DMS 273 treated with DMSO at 0.1 percent for 48 hours (cell line): ENCODE measurements at places on chromosomes 6 and 20.
A peak's percentile ranks its signal among the peaks of the same experiment; 100 is the strongest.

- DNase-seq: no peak
Observed at GRCh38 chr6:24016857-24017256, 109.2 kb upstream of the NRSN1 start.

GRCh38 chr6:5125152-5126006, 40.2 kb downstream of the PPP1R3G start:
- no peak for DNase-seq

- no peak for DNase-seq
Observed at GRCh38 chr6:12939314-12939713, 222.7 kb downstream of the PHACTR1 start.

DNA sequence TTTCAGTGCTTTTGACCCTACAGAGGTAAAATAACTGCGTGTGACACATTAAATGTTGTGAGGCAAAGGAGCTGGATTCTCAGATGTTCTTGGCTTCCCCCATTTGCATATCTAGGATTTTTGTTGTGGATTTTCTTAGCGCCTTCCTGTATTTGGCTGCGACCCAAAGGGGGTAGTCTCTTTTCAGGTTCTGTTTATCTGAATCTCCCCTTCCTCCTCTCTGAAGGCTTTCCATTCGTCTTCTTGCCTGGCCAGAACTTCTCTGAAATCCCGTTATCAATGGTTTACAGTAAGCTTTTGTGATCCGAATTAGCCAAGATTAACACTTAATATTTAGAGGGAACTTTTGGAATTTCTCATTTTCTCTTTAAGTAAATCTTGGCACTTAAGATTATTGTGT, 60.8 kb downstream of the ADGRB3 start:
- no peak for DNase-seq

- no peak for DNase-seq
Observed at GRCh38 chr20:9306521-9306920, 207.9 kb upstream of the LAMP5 start.

- no peak for DNase-seq
Observed at GRCh38 chr20:3697588-3698305, 14.7 kb downstream of the SIGLEC1 start.

- no peak for DNase-seq
Observed at GRCh38 chr20:11810311-11811083, 107.2 kb upstream of the BTBD3 start.

- DNase-seq: no peak
Observed at GRCh38 chr6:42140032-42140431, 2.4 kb downstream of the C6orf132 start.

DNA sequence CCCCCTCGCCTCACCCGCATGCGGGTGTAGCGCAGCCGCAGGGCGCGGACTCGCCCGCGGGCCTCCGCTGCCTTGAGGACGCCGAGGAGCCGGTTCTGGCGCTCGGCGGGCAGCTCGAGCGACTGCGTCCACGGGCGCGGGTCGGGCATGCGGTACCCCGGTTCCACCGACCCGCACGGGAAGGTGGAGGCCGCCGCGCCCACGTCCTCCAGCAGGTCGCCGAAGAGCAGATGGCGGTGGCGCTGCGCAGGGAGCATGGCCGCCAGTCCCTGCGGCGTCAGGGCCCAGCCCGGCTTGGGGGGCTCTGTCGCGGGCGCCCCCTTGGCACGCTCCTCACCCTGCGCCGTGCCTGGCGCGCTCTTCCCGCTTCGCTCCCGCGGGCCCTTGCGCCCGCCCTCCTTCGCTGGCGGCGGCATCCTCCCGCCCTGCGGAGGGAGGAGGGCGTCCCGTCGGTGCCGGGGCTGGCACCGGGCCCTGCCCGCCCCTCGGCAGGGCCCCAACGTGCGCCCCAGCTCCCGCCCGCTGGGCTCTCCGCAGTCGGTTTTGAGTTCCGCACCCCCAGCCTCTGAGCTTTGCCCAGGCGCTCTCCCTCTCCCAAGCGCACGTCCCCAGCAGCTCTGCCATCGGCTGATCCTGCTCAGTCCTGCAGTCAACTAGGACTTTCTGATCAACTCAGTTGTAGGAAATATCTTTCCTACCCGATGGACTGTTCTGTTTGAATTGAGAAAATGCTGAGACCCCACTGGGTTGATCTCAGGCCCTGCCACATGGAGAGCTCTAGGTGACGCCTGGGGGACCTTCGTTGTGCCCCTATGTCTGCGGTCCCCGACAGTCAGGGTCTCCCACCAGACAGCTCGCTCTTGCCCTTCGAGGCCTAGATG, at the start of gene LKAAEAR1:
Gene LKAAEAR1 (minus strand): TSS at position 595 of the 881 bp plus-strand sequence. CDS start 179 bp downstream, at position 416.
- no peak for DNase-seq

- no peak for DNase-seq
Observed at GRCh38 chr6:291697-292505, at the start of gene DUSP22. Gene DUSP22, plus strand, starts transcription at chr6:292487. Its CDS starts 53 bp downstream, at chr6:292540.

- no peak for DNase-seq
Observed at GRCh38 chr6:143525356-143525755, 13.8 kb upstream of the FUCA2 start.

DNA sequence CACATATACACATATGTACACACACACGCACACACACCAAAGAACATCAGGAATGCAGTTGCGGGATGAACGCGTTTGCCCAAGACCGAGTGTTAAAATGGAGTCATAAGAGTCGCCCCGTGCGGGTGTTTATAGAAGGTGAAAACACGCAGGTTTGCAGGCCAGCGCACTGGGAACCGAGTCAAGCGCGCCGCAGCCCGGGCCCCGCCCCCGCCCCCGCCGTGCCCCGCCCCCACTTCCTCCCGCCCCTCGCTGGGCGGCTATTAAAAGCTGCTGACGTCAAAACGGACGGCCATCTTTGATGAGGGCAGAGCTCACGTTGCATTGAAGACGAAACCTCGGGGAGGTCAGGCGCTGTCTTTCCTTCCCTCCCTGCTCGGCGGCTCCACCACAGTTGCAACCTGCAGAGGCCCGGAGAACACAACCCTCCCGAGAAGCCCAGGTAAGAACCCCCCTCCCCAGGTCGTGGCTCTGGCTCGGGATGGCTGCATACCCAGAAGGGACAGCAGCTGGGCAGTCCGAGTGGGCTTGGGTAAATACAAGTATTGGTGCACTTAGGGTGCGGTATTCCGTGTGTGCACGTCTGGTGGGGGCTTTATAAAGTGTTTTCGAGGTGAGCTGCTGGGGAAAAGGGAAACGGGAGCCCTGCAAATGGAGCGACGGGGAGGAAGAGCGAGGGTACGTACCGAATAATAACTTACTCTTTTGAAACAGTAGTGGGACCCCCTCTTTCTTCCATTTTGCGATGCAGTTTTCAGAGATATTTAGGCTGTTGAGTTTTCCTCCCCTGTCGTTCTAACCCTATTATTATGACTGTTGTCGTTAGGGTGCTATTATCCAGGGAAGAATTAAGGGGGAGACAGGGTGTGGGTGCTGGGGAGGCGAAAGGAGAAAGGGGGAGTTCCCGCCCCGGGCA, at the start of gene SNAP25:
Gene SNAP25 (plus strand): TSS at position 295 of the 916 bp plus-strand sequence. CDS start 56,662 bp downstream, outside the sequence.
- peak; percentile 76 for DNase-seq

DNA sequence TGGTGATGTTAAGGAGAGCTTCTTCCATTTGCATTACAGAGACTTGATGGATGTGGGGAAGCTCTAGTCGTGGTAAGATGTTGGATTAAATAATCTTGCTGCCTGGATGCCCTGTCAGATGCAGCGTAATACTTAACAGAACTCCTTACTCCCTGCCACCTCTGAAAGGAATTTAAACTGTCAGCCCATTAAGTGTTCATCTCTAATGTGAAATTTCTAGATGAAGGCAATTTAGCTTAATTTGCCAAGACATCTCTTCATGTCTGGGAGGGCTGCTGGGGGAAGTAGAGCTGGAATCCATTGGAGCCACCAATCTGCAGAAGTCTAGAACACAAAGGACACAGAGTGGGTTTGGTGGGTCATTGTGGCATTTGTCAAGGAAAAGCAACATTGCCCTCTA, 64.4 kb downstream of the SOBP start:
- DNase-seq: no peak

DNA sequence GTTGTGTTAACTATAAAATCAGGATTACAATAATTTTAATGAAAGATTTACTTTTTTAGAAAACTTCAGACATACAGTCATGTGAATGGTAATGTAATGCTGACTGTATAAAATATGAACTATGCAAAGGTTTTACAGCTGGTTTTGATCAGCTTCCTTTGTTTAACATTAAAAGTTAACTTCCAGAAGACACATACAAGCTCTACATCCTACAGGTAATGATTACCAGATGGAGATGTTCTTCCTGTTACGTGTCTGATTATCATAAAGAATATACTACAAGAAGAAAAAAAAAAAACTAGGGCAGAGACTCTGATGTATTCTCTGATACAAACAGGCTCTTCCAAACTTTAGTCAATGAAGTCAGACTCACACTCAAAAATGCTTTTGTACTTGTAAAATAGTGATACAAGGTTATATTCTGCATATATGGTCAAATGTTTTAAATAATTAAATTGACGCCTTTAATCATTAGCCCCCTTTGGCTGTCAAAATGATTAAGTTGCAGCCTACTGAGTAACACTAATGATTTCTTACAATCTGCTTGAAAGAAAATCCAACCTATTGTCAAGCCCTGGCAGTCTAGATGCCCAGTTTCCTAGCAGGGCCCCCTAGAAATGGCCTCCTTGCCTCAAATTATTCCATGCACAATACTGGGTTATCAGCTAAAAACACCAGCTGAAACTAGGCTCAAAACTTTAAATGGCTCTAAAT, 251.8 kb upstream of the RUNX2 start:
- DNase-seq: no peak

- DNase-seq: no peak
Observed at GRCh38 chr6:122831511-122831910, 42.5 kb downstream of the SMPDL3A start.

DNA sequence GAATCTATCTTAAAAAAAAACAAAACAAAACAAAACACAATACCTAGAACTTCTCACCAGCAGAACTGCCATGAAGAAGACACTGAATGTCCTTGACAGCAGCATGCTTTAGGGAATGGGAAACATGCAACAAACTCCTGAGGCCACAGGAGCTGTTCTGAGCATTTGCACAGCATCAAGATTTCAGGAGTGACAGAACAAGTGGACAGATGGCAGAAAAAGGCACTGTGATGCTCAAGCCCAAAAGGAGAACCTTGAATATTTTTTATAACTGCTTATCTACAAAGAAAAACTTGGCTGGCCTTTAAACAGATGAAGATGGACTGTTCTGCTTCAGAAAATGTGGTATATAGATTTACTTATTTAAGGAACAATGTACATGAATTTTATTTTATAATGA, 158.9 kb downstream of the RALGAPA2 start:
- DNase-seq: peak; percentile 60

DNA sequence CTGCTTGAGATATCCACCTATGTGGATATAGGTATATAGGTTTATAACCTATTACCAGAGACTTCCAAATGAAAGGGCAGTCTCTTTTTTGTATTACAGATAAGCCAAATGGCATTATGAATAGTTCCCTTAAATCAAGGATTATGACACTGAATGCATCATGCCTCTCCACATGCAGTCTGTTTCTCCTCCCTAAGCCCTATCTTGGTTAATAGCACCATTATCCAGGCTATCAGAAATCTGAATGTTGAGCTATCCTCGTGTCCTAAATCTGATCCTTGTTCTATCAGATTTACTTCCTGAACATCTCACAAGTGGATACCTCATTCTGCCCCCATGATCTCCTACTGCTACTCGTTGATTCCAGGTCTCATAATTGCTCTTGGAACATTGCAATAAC, 138.0 kb downstream of the GRIK2 start:
- DNase-seq: no peak

GRCh38 chr20:47272893-47273590, 83.5 kb downstream of the ZMYND8 start:
- DNase-seq: peak; percentile 22

GRCh38 chr6:3320238-3320811, 61.6 kb downstream of the PSMG4 start:
- peak; percentile 33 for DNase-seq

- DNase-seq: no peak
Observed at GRCh38 chr6:63589952-63590411, 17.7 kb downstream of the LOC128125822 start.

GRCh38 chr6:7604003-7604402, 14.0 kb downstream of the SNRNP48 start:
- no peak for DNase-seq

- no peak for DNase-seq
Observed at GRCh38 chr6:169866668-169867521, 115.5 kb downstream of the ERMARD start.

DNA sequence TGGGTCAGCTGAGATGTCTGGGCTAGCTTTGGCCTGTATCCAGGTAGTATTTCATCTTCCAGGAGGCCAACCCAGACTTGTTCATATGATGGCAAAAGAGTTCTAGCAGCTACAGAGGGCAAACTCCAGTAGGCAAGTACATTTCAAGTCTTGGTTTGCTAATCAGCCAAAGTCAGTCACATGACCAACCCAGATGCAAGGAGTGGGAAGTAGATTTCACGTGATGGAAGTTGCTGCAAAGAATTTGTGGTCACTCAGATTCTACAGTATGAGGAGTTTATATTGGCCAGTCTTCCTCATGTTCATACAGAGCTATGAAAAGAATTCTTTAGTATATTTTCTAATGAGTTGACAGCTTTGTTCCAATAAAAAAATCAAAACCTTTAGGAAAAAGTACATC, 101.8 kb downstream of the PHACTR1 start:
- no peak for DNase-seq

DNA sequence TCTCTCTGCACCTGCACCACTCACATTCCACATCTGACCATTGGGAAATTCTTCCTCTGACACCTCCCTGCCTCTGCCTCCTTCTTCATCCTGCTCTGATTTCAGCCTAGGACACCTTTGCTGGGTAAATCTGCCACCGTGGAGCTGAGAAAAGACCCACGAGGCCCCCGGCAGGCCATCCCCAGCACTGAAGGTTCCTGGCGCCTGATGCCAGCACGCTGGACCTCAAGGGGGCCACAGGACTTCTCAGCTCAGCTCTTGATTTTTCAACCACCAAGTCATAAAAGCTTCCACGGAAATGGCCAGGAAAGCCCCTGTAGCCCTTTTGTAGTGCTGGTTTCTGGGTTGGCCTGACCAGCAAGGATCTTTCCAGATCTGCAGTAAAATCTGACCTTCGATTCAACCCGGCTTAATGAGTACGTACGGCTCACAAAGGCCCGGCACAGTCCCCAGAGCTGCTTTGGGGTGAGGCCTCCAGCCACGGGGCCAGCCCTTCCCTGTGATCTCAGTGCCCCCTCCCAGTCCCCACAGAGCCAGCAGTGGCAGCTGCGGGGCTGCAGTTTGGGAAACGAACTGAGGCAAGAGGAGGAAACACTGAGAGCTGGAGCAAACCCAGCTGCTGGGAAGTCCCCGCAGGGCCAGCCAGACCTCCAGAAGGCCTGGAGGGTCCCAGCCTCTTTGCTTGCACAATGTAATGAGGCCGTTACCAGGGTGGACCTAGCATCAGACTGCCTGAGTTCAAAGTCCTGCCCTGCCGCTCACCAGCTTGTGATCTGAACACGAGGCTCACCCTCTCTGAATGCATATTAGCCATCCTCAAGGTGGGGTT, 157.5 kb downstream of the BMP7 start:
- no peak for DNase-seq

- no peak for DNase-seq
Observed at GRCh38 chr20:50358971-50359370, 151.2 kb upstream of the PTPN1 start.
